ENCODE measurements at places on chromosomes 5 and 9.

DNA sequence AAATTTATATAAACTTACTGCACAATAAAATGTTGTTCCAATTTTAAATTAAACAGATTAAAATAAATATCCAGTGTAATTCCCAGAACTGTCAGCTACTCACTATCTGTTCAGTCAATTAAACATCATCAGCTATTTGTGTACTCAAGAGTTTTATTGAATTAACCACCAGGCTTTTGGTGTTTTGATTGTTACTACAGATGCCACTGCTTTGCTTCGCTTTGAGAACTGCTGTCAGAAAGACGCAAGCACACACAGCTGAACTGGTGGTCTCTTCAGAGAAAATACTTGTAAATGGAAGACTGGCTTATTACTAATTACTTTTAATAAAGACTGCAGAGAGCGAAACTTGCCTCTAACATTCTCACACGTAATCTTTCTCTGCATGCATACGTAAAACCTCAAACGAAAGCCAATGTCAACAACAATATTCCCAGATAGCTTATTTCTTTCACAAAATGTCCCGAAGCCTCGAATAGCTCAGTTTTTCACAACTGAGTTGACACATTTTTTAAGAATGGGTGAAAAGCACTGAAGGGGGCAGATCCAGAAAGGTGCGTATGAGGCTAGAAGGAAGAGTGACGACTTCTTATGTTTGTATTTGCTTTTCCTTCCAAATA lies 259.6 kb upstream of the RPS23 start:
- DNase-seq: no peak

- no peak for DNase-seq
Observed at GRCh38 chr9:90600029-90600428, 42.6 kb downstream of the DIRAS2 start.

DNA sequence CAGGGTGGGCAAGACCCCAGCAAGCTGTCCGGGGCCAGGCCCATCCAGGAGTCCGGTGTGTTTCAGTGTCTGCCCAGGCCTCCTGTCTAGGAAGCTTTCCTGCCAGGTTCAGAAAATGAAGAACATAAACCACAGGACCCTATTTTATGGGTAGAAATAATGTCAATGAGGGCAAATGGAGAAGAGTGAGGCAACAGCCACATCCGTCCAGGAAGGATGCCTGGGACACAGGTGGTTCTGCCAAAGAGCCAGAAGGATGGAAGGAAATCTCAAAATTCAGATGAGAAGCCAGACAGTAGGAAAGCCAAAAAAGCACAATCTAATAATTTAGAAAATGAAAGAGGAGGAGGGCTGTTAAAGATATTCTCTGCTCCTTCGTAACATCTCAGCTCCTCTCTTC lies 262.3 kb downstream of the AUH start:
- no peak for DNase-seq

DNA sequence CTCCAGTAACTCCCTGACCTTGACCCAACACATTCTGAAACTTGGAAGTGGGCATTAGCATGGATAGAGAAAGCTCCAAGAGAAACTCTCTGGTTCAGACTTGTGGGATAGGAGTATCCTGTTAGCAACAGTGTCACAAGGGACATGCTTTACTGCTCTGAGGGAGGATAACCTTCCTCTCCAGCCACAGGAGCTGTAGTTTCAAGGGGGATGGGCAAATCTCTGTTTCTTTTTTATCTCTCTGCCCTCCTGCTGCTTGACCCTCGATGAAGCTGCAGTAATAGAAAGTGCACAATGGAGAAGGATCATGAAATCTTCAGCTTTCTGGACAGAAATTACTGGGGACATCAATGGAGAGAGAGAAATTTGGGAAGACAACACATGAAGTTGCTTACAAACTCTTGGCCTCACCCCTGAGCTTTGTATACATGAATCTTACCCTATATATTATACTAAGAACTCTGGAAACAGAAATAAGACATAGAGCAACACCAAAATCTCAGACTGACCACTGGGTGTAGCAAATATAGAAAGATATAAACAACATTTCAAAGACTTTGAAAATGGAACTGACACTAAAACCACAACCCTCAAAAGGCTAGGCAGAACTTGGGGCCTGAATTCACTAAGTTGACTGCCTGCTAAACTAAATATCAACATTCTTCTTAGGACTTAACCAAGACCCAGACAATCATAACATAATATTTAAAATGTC lies 471.0 kb upstream of the MEF2C start:
- DNase-seq: no peak

DNA sequence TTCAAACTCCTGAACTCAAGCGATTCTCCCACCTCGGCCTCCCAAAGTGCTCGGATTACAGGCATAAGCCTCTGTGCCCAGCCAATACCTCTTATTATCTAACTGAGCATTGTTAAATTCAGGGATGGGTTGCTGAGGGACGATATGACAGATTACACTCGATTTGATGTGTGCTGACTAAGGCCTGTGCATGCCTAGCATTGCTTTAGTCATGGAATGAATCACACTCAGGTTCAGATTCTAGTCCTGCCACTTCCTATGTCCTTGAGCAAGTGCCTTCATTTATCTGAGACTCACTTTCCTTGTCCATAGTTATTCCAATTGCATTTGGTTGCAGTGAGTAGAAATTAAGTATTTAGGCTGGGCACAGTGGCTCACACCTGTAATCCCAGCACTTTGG lies 19.5 kb downstream of the THBS4 start:
- no peak for DNase-seq

DNA sequence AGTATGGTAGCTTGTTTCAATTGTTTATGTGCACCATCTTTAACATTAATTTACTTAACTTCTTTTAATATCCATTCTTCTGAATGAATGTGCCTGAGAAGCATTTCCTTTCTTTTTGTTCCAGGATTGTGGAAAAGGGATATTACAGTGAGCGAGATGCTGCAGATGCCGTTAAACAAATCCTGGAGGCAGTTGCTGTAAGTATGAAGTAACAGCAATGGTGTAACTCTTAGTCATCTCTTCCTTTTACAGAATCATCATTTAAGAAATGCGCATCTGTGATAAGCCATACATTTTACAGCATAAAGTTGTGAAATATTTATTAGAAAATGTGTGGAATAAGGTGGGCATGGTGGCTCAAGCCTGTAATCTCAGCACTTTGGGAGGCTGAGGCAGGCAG lies 117.7 kb downstream of the STARD4 start:
- DNase-seq: peak; percentile 21

DNA sequence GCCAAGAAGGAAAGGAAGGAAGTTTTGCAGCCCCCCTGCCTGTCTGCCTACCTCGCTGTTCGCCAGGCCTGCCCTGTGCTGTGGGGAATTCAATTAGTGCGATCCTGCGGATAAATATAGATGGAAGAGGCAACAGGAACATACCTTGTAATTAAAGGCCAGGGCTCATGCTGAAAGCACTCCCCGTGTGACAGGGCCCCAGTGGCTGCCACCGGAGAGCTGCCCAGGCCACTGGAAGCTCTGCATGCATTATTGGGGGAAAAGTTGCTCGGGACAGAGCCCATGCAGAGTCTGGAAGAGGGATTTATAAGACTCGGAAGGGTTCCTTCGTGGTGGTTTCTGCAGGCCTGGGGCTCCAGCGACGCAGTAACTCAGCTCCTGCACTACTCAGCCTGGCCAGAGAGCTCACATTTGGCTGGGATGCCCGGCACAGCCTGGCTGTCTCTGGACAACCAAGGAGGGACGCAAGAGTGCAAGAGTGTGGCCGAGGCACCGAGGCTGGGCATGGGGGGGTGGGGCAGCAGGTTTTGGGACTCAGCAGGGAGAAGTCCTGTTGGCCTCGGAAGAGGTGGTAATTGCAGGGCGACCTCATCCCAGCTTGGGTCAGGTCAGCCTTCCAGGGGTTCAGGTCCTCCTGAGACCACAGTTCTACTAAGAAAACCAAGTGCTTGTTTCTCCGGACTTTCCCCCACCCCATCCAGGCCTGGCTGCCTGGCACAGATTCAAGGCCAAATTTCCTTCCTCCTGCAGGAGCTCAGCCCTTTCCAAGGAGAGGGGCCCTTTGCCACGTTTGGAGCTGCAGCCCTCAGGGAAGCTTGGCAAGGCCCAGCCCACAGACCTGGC lies 68.1 kb upstream of the GGTA1 start:
- DNase-seq: no peak

DNA sequence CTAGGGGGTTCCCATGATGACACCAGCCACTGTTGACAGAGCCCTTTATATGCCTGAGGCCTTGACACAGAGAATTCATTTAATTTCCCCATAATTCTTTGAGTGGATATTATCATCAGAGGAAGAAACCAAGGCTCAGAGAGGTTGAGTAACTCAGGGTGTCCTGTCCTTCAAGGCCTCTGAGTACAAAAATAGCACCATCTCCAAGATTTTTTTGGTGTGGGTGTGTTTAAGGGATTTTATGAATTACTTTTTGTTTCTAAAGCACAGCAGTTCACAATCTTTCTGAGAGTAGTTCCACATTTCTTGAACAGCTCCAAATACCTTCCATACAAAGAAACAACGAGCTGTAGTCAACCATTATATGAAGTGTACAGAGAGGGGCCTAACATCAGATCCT lies 6.2 kb upstream of the GSN start:
- DNase-seq: no peak

DNA sequence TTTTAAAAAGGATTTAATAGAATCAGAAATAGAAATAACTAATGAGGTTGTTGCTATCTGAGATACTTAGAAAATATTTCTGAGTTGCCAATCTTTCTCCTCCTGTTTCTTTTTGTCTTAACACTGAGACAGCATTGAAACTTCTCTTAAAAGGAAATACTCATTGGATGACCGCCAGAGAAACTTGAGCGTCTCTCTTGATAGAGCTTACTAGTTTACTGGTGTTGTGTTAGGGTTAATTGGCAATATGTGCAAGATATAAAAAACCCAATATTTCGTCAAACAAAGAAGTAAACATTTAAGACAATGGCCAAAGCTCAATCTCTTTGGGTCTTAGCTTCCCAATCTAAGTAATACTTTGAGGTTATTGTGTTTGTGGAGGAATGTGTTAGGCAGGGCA lies 176.4 kb upstream of the CHD1 start:
- DNase-seq: no peak

DNA sequence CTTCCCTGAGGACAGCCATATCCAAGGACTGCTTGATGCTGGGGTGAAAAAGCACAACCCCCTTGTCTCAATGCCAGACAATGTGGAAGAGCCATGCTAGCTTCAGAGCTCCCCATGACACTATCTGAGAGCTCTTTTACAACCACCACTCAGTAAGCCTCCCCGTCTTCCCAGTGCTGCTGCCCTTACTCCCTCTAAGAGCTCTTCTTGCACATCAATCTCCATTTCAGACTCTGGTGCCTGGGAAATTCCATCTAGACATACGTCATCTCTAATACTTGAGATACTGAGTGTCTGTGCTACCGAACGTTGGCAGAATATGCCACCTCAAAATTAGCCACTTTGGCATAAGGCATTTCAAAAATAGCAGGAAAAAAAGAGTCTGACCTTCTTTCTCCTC lies 94.5 kb downstream of the EDIL3 start:
- DNase-seq: no peak

DNA sequence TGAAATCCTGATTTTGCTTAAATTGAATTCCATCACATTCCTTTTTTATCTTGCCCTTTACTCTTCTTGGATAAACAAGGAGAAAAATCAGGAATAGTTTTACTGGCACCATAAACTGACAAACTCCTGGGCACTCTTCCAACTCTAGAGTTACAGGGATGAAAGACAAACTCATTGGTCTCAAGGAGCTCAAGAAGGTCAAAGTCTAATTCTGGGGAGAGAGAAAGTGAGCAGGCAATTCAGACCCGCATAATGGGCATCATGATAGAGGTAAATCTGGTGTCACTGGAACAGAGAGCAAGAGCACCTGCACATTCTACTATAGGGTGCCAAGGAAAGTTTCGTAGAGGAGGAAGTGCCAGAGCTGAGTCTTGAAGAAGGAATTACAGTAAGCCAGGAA lies 64.8 kb downstream of the GRIN3A start:
- DNase-seq: no peak

GRCh38 chr9:105842023-105842644 lies 147.8 kb downstream of the TMEM38B start:
- DNase-seq: peak; percentile 3

GRCh38 chr9:94734054-94734754 lies 7.7 kb downstream of the AOPEP start:
- DNase-seq: no peak

DNA sequence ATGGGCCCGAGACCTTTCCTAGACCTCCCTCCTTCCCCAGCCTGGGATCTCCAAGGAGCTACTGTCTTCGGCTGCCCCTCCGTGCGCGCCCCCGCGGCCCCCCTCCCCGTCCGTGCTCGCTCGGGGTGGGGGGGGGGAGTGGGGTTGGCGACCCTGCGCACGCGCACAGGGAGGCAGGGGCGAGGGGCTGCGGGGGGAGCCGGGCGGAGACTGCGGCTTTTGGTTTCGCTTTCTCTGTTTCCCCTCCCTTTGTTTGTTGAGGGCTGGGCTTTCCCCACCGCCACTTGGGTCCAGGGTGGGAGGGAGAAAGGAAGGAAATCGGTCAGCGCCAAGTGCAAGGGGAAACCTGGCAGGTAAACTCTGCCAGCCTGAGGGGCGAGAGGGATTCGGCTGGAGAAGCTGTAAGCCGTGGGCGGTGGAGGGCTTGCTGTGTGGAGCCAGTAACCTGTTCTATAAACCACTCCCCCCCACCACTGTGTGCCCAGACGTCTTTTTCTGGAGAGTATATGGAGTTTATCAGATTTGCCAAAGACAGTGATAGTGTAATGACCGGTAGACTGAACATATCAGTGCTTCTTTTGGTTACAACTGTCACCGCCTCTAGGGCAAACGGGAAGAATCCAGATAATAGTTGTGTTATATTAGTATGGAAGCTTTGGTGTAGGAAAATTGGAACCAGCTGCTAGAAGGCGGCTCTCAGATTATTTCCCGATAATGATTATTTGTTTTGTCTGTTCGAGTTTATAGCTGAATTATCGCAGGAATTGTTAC lies 684 bp downstream of the DNAJA1 start:
- no peak for DNase-seq

All from GM04503 (cell line).